ENCODE measurements at places on chromosomes 12 and 14.
A peak's percentile ranks its signal among the peaks of the same experiment; 100 is the strongest.

DNA sequence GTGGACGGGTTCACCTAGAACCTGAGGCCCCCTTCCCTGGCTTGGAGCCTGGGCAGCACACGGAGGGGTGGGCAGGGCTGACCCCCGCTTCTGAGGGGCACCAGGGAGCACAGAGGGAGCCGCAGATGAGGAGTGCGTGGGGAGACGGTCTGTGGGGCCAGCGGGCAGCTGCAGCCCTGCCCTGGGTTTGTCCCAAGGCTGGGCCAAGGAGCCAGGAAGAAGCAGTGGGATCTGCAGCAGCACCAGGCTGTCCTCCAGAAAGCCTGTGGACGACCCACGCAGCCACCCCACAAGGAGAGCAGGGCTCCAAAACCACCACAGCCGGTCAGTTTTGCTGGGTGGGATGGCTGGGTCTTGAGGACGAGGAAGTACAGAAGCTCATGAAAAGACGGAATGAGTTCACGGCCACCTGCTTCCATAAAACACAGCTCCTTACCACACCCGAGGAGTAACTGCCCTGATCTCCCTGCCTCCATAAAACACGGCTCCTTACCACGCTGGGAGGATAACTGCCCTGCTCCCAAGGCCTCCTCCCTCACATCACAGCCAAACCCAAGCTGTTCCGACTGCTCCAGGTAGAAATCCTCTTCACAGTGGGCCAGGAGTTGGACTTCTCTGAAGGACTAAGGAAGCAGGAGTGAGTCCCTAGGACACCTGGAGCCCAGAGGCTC is 9.9 kb upstream of the GOLGA3 start:
- no peak for DNase-seq

GRCh38 chr12:131001493-131001892 is 47.8 kb downstream of the ADGRD1 start:
- DNase-seq, result no peak

GRCh38 chr12:106987846-106988245 is 900 bp upstream of the MTERF2 start:
- DNase-seq, result no peak

- no peak for DNase-seq
These were observed 132.7 kb downstream of the SLC41A2 start for GRCh38 chr12:104825408-104825807.

GRCh38 chr12:119826661-119827445 is 50.3 kb downstream of the CIT start:
- no peak for DNase-seq

DNA sequence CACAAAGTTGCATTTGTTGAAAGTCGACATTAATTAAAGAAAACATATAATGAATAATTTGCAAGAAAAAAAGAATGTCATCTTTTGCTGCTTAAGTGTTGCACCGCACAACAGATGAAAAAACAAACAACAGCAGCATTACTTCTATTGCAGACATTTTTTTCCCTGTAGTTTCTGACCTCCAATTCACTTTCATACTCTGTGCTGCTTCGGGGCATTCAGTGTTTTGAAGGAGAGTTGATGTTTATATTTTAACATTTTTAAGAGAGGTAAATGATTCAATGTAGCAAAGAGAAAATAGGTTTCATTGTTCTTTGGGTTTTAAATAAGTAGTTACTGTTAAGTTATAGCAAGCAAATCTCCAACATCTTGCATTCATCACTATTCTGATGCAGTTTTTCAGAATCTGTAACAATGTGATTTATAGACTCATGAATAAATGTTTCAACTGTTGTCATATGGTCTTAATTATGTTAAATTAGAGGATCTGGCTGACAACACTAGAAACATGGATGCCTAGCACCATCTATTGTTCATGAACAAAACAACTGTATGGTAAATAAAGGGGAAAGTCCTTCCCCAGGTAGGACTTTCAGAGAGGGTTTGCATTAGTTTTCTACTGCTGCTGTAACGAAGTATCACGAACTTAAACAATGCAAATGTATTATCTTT is 168.1 kb downstream of the BCAT1 start:
- no peak for DNase-seq

DNA sequence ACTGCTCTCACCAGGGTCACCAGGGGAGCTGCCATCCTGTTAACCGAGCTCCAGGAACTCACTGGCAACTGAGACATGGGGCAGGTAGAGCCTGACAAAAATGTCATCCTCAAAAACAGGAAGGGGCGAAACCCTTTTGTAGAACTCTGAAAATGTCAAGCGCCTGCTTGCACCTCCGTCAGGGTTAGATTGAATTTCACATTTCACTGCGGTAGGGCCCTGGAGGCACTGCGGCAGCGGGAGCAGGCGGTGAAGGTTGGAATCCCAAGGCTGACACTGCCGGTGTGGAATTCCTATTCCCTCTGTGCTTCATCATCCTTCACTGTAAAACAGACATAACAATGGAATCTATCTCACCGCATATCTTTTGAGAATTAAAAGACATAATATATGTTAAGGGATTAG is 142.8 kb upstream of the TMCC3 start:
- no peak for DNase-seq

GRCh38 chr14:34251662-34252061 is 210.4 kb downstream of the SPTSSA start:
- no peak for DNase-seq

DNA sequence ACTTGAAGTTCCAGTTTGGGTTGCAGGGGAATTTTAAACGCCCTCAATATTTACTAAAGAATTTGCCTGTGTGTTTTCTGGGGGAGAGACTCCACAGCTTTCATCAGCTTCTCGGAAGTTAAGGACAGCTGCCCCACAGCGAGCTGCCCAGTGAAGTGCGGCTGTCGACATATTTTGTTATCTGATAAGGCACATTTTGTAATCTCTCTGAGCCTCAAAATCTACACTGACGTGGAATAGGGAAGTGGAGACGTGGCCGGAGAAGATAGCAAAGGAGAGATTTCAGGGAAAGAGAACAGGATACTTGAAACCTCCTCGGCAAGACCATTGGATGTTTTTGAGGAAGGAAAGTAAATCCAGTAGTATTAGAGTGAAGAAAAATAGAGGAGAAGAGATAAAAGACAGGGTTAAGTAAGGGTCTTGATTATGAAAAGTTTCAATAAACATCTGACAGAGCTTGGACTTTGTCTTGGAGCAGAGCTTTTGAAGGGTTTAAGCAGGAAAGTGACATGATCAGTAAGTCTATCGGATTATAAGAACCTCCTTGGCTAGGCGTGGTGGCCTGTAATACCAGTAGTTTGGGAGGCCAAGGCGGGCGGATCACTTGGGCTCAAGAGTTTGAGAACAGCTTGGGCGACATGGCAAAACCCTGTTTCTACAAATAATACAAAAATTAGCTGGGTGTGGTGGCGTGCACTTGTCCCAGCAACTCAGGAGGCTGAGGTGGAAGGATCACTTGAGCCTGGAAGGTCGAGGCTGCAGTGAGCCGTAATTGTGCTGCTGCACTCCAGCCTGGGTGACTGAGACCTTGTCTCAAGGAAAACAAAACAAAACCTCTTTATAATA is 1.1 kb downstream of the POLR3B start:
- no peak for DNase-seq

GRCh38 chr12:2373307-2373706 is 320.5 kb downstream of the CACNA1C start:
- no peak for DNase-seq

DNA sequence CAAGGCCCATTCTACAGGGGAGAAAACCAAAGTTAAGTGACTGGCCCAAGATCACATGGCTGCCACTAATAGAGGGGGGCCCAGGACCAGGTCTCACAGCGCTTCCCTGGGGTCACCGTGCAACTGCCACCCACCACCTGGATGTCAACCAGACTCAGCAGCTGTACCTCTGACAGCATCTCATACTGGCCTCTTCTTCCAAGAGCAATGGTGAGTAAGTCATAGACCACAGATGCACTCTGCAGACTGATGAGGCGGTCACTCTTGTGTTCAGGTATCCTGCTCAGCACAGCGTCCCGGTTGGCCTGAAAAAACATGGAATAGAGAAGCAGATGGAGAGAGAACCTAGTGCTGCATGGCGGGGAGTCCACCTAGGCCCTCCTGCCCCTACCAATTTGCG is 139.9 kb downstream of the TTC7B start:
- DNase-seq, result no peak

- DNase-seq, result no peak
These were observed 214.3 kb downstream of the KIF26A start for GRCh38 chr14:104352493-104353220.

GRCh38 chr14:24789378-24789884 is 155.4 kb upstream of the GZMB start:
- no peak for DNase-seq

GRCh38 chr12:95608252-95609033 is 57.2 kb upstream of the USP44 start:
- DNase-seq, result no peak

DNA sequence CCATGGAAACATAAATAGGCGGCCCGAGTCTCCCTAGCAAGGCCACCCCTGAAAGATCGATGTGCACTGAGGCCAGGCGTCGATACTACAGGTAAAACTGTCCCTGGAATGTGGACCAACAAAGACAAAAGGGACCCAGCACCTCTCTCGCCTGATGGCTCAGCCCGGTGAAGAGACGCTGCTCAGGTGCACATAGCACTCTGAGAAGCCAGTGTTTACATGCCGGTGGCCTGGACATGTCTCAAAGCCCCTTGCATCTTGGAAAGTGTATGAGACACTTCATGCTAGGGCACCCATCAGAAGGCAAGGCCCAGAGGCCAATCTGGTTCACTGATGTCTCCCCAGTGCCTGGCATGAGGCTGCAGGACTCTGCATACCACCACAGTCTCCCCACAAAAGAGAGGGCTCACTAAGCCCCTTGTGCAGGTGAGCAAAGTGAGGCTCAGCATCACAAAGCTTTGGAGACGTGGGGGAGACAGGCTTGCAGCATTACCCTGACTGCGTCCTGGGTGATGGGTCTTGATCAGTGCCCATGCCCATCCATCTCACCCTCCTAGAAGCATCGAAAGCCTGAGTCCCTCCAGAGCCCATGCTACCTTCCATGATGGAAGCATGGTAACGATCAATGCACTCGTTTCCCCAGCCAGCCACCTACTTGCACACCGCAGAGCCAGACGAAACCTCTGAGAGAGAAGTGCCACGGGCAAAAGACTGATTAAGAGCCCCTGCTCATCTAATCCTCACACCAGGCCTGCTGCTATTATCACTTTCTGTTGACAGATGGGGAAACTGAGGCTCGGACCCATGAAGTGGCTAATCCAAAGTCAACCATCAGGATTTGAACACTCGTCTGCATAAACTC is 16.1 kb downstream of the BCL11B start:
- peak; percentile 47 for DNase-seq

DNA sequence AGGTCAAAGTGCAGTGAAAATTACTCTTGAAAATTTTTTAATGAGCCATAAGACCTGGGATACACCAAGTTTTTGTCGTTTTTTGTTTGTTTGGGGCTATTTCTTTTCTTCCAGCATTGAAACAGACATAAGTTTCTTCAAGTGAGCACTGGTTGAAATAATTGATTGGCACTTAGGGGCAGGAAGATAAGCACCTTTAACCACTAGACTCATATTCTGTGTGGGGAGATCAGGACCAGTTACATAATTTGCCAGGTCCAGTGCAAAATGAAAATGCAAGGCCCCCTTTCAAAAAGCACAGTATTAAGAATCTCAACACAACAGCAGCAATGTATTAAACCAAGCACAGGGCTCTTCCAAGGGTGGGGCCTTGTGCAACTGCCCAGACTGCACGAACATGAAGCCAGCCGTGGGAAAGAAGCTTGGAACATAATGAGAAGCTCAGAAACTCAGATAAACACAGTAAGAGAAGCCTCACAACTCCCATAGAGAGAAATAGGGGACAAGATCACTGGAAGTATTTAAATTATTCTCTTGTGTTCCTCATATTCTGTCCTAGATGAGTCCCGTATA is 3.2 kb upstream of the TCP11L2 start:
- DNase-seq, result no peak

GRCh38 chr14:72982146-72982708 is 44.7 kb downstream of the ZFYVE1 start:
- no peak for DNase-seq

GRCh38 chr14:90808759-90809529 is 7.3 kb downstream of the TTC7B start:
- no peak for DNase-seq

DNA sequence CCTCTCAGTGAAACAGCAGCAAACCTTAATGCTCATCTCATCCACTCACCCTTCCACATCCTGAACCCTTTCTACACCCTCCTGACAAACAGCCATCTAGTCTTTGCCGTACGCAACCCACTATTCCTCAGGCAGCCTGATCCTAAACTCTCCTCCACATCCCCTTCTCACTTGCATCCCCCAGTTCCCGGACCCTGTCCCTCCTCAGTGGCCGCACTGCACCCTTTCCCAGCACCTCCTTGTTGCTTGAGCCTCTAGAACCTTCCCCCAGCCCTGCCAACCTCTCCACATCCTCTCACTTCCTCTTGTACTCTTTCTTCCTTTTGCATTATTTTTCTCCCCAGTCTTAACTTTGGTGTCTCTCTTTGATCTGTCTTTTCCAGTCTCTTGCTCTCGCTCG is 42.9 kb downstream of the IQSEC3 start:
- no peak for DNase-seq

- no peak for DNase-seq
These were observed 6.3 kb upstream of the RPAP3 start for GRCh38 chr12:47712171-47712570.

DNA sequence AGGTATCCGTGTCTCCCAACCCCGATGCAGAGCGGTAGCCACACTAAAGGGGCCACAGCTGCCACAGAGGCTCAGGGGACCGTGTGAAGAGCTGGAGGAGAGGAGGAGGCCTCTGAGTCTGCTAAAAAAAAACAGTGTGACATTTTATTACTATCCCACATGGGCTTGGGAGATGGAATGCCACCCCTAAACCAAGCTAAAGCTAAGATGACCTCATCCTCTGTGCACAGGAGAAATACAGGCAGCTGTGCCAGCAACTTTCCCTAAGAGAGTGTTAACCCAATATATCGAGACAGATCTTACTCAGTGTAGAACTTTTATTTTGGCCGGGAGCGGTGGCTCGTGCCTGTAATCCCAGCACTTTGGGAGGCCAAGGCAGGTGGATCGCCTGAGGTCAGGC is 18.0 kb downstream of the BCL2L14 start:
- DNase-seq, result no peak

DNA sequence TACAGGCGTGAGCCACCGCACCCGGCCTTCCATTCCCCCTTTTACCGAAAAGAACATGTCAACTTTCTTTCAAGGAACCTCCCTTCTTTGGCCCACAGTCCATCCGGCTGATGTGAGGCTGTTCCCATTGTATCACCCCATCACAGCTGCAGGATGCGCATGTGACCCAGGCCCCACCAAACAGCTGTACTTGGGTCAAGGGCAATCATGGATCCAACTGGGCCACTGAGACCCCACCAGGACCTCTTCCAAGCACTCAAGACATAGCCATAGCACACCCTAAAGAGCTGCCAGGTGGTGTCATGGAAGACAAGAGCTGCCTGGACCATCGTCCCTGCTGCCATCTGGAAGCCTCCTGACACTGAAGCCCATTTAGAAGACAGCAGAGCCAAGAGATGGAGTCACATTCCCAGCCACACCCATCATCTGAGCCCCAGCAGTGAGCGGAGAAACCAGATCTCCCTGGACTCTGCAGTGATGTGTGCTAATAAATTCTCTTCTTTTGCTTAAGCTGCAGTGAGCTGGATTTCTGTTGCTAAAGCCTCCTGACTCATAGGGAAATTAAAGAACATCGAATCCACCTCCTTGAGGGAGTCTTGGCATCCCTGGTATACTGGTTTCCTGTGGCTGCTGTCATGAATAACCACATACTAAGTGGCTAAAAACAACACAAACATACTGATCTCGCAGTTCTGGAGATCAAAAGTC is 105.6 kb downstream of the KSR2 start:
- no peak for DNase-seq

- DNase-seq, result no peak
These were observed 895.8 kb downstream of the RPS29 start for GRCh38 chr14:48690349-48690748.

- DNase-seq, result no peak
These were observed 23.8 kb upstream of the STRAP start for GRCh38 chr12:15858353-15858752.
